WTC11 (cell line): ENCODE measurements at places on chromosomes 3 and 15.

DNA sequence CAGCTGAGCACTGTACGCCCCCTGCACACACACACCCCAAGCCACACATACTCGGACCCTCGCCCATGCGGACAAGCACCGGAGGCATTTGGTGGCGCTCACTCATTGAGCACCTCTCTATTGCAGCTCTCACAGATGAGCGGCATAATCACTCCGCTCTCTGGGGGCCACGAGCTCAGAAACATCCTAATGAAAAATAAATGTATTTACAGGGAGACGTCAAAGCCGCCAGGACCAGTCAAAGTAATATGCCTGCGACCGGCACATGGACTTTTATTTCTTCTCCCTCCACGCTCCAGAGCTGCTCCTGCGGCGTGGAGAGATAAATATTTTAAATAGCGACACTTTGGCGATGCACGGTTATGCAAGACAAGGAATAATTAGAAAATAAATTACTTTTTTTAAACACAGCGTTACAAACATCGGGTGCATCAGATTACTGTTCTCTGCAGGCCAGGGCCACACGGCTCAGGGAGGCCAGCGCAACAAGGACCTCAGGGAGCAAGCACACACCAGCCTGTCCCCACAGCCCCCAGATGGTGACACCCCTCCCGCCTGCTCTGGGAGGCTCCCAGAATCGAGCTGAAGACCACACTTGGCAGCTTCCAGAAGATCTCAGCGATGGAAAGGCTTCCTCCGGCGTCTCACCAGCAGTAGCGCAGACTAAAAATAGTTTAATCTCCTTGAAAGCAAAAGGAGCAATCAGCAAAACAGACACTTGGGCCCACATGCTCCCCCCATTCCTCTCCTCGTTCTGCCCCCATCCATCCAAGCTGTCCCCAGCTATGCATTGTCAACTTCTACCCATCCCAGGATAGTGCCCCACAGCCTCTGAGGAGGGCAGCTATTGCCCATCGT is 48.0 kb downstream of the CACNA2D2 start:
- DNase-seq = no peak

GRCh38 chr3:111874177-111874820 is 15.2 kb downstream of the PHLDB2 start:
- DNase-seq = no peak

- DNase-seq = no peak
Observed at GRCh38 chr3:72295276-72295961, 510.5 kb upstream of the PROK2 start.

DNA sequence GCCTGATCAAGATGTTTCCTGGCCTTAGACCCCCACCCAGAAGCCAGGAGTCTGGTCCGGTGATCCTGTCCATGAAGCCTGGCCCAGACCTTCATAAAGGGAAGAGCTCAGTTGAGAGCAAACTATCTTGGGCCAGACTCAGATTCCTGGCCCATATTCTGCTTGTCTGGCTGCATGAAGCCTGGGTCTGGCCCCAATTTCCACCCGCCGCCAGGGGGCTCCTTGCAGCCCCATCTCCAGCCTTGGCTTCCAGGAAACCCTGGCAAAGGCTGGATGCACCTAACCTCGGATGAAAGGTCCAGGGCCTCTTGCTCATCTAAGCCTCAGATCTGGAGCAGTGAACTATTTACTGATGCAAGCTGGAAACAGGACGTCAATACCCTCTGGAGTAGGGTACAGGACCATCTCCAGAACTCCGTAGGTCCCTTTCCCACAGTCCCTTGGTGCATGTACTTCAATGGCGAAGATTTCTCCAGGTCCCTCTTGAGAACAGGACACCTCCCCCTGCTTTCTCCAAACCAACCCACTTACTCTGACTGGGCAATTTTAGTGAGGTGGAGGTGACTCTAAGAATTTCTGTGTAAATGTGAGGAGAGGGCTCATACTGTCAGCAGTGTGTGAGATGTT is 5.6 kb downstream of the FOXL2 start:
- peak; percentile 85 for DNase-seq

GRCh38 chr15:54594115-54594514 is 602.6 kb downstream of the RSL24D1 start:
- DNase-seq = peak; percentile 17

DNA sequence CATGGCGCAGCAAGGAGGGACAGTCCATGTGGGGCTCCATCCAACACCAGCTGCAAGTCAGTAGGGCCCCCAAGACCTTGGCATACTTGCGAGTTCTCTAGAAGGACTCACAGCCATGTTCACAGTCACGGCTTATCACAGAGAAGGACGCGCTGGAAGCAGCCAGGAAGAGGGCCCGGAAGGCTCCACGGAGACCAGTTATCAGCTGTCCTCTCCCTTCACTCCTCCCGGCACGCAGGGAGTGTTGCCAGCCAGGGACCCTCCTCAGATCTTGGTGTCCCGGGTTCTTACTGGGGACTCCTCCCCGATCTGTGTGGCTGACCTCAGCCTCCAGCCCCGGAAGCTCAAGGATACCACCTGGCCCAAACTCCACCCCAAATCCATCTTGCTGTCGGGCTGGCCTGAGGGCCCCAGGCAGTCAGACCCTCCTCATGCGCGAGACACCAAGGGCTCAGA is 68.0 kb downstream of the SLTM start:
- peak; percentile 14 for DNase-seq

- DNase-seq = peak; percentile 3
Observed at GRCh38 chr3:13148126-13148525, 74.9 kb upstream of the IQSEC1 start.

DNA sequence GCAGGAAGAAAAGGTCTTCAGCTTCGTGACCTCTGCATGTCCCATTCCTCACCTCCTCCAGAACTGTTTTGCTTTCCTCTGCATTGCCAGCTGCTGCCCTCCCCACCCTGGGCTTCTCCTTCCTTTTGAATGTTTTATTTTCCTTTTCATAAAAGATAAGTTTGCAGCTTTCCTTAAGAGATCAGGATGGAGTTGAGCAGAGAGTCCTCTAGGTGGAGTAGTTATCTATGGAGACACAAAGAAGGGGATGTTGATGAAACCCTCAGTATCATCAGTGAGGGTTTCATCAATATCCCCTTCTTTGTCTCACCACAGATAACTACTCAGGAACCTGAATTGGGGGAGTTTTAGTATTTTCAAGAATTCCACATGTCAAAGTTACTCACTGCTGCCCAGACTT is 19.0 kb upstream of the SLC25A36 start:
- DNase-seq = no peak

GRCh38 chr15:63551400-63551799 is 45.8 kb upstream of the FBXL22 start:
- no peak for DNase-seq

GRCh38 chr3:186167646-186168395 is 58.9 kb upstream of the ETV5 start:
- no peak for DNase-seq

DNA sequence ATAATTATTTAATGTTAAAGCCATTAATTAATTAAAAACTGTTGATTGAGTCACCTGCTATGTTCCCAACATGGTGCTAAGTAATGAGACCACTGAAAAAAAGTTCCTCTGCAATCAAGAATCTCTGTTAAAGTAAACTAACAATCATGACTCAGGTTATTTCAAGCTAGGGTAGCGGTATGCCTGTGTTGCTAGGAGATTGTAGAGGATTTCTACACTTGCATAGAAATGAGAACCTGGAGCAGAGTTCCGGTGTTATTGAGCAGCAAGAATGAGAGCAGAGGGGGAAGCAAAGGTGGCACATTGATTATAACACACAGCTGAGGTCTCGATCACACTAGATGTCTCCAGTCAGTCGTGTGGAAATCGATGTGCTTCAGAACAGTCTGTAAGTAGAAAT is 41.4 kb downstream of the C3orf85 start:
- DNase-seq = no peak

DNA sequence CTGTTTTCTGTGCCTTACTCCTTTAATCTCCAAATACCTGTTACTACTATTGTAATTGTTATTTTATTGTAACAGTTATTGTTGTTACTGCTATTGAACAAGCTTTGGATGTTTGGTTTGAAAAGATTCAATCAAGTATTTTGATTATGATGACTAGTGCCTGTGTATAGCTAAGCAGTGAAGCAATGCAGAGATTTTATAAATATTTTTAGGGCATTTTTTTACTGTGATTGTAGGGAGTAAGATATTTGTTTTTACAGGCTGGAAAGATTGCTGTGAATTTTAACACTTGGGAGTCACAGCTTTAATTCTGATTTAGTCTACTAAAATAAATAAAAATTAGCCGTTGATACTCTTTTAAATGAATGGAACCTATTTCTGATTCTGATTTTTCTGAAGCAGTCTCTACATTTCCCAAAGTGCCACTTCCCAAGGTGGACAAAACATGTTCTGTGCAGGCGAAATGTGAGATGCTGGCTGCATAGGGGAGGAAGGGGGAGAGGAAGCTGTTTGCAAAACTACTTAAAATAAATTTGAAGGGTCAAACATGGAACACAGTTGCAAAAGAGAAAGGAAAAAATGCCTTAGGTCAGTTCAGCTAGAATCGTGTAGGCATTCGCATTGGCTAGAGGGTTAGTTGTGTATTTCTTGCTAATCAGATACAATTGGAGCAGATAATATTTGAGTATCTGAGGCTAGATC is 25.7 kb downstream of the EEFSEC start:
- no peak for DNase-seq

GRCh38 chr3:118036215-118036614 is 998.4 kb downstream of the IGSF11 start:
- no peak for DNase-seq
